Type B pancreatic cell (in vitro differentiated cells): ENCODE measurements at places on chromosomes 4 and X.

DNA sequence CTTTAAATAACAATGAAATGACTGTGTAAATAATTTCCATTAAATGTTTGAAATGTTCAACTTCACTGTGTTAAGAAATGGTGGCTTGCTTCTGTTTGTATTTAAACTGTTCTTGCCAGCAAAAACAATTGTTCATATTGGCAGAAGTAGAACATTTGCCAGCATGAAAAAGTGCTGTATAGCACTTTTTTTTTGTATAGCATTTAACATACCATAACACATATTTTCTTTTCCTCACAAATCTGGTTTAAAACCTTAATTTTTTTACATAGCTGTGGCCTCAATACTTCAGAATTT lies 94.1 kb downstream of the COX18 start:
- no peak overlapping the region for H3K27ac ChIP-seq
- H3K36me3 ChIP-seq = no peaks in the 10 kb centered on the region
- peaks cover 5% of the 10 kb centered on the region for H3K4me1 ChIP-seq
- no peak overlapping the region for H3K4me3 ChIP-seq
- H3K27me3 ChIP-seq = no peaks in the 10 kb centered on the region

DNA sequence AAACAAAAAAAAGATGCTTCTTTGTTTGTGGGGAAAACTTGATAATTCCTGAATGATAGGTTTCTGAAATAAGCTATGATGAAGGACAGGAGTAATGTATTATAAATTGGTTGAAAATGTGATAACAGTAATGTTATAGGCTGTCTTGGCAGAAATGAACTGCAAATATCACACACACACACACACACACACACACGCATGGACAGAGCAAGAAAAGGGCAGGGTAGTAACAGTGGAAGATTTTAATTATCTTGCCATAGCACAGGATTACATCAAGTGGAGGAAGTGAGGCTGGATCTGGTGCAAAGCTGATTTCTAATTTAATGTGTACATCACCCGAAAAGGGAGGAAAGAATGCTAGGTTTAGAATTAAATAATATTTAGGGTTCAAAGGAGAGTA lies 97.5 kb upstream of the CXXC4 start:
- no peak overlapping the region for H3K4me3 ChIP-seq
- DNase-seq = no peak
- H3K27me3 ChIP-seq = no peaks in the 10 kb centered on the region

- no peaks in the 10 kb centered on the region for H3K4me1 ChIP-seq
- H3K27me3 ChIP-seq = no peaks in the 10 kb centered on the region
- H3K36me3 ChIP-seq = peaks cover 23% of the 10 kb centered on the region
- no peak for DNase-seq
- no peak overlapping the region for H3K27ac ChIP-seq
- H3K4me3 ChIP-seq = no peak overlapping the region
Observed at GRCh38 chr4:732486-732885, 26.9 kb downstream of the PCGF3 start.

DNA sequence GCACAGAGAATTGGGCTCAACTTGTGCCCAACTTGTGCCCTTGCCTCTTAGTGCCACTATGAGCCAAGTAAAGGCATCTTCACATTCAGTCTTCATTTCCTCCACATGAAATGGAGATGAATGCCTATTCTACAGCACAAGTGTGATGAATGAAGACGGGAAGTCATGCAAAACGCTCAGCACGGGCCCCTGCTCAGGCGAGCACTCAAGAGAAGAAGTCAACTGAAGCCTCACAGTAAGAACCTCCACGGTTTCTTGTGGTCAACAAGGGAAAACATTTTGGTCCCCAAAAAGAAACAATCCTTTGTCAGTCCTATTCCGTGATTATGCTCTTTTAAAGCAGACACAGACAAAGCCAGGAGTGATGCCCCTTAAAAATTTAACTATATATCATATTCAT lies 87.0 kb downstream of the IRF2 start:
- H3K27ac ChIP-seq = no peak overlapping the region
- DNase-seq = no peak
- peaks cover 46% of the 10 kb centered on the region for H3K4me1 ChIP-seq
- H3K36me3 ChIP-seq = peaks cover 49% of the 10 kb centered on the region
- no peaks in the 10 kb centered on the region for H3K27me3 ChIP-seq

- H3K27me3 ChIP-seq = peaks cover 4% of the 10 kb centered on the region
- no peak overlapping the region for H3K27ac ChIP-seq
- DNase-seq = no peak
- H3K4me3 ChIP-seq = no peak overlapping the region
Observed at GRCh38 chrX:109886122-109886761, 116.7 kb upstream of the TMEM164 start.

GRCh38 chrX:38970074-38970473 lies 168.8 kb downstream of the MID1IP1 start:
- no peak for DNase-seq
- H3K4me3 ChIP-seq = no peak overlapping the region
- H3K27me3 ChIP-seq = no peaks in the 10 kb centered on the region
- no peaks in the 10 kb centered on the region for H3K36me3 ChIP-seq
- H3K4me1 ChIP-seq = no peaks in the 10 kb centered on the region

DNA sequence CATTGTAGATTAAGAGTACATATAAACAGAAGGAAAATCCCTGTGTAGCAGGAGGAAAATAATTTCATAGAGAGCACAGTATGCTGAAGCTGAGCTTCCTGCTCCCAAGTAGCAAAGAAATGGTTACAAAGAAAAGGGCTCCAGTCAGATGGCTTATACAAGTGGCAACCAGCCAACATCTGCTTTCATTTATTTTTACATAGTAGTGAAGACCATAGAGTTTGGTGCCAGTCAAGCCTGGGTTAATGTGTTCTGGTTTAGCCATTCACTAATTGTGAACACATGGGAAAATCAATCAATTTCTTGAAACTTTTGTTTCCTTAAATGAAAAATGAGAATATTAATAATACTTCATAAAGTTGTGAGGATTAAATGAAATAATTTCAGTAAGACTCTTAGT lies 111.3 kb upstream of the ELOVL6 start:
- no peak overlapping the region for H3K4me3 ChIP-seq
- H3K4me1 ChIP-seq = peaks cover 19% of the 10 kb centered on the region
- no peak overlapping the region for H3K27ac ChIP-seq
- peaks cover 3% of the 10 kb centered on the region for H3K27me3 ChIP-seq
- H3K36me3 ChIP-seq = peaks cover 3% of the 10 kb centered on the region
- no peak for DNase-seq

- no peaks in the 10 kb centered on the region for H3K27me3 ChIP-seq
- no peak overlapping the region for H3K4me3 ChIP-seq
- H3K4me1 ChIP-seq = no peaks in the 10 kb centered on the region
- H3K36me3 ChIP-seq = no peaks in the 10 kb centered on the region
- no peak for DNase-seq
Observed at GRCh38 chrX:20498851-20499635, 232.3 kb upstream of the RPS6KA3 start.

- H3K4me1 ChIP-seq = no peaks in the 10 kb centered on the region
- no peak overlapping the region for H3K27ac ChIP-seq
- H3K36me3 ChIP-seq = no peaks in the 10 kb centered on the region
Observed at GRCh38 chrX:22664826-22665225, 334.9 kb upstream of the DDX53 start.

GRCh38 chrX:30533266-30533665 lies 44.3 kb downstream of the TASL start:
- H3K4me3 ChIP-seq = no peak overlapping the region
- H3K27me3 ChIP-seq = no peaks in the 10 kb centered on the region
- no peak for DNase-seq
- no peak overlapping the region for H3K27ac ChIP-seq
- no peaks in the 10 kb centered on the region for H3K36me3 ChIP-seq

DNA sequence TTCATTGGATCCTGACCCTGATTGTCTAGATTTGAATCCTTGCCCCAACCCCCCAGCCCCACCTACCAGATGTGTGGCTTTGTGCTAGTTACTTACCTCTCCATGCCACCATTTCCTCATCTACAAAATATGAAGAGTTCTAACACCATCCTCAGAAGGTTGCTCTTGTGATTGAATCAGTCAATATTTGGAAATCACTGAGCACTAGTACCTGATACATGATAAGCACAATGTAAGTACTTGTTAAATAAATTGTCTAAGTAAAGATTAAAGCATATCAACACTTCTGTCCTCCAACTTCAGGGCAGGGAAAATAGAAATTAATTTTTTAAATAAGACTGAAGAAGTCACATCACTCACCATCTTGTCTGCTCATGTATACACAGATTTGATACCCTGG lies 249.6 kb upstream of the KLF3 start:
- H3K27ac ChIP-seq = peak overlapping the region; percentile 85
- H3K4me3 ChIP-seq = no peak overlapping the region
- no peaks in the 10 kb centered on the region for H3K36me3 ChIP-seq
- no peaks in the 10 kb centered on the region for H3K27me3 ChIP-seq
- no peak for DNase-seq

DNA sequence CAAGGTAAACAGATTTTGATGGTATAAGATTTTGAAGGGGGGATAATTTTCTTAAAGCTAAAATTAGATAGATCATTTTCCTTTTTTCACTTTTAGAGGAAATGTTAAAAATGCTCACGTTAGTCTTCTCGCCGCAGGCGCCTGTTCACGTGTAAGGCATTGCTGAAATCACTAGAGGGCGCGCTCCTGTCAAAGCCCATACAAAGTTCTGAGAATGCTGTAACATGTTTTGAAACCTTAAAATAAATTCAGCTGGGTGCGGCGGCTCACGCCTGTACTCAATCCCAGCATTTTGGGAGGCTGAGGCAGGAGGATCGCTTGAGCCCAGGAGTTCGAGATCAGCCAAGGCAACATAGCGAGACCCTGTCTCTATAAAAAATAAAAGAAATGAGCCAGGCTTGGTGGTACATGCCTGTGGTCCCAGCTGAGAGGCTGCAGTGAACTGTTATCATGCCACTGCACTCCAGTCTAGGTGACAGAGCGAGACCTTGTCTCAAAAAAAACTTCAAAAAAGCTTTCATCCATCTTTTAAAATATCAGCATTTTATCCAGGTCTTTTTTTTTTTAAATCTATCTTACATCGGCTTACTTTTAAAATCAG lies 138.0 kb downstream of the RBMX2 start:
- no peak for DNase-seq
- H3K27ac ChIP-seq = no peak overlapping the region
- H3K27me3 ChIP-seq = peaks cover 12% of the 10 kb centered on the region
- H3K4me3 ChIP-seq = no peak overlapping the region

DNA sequence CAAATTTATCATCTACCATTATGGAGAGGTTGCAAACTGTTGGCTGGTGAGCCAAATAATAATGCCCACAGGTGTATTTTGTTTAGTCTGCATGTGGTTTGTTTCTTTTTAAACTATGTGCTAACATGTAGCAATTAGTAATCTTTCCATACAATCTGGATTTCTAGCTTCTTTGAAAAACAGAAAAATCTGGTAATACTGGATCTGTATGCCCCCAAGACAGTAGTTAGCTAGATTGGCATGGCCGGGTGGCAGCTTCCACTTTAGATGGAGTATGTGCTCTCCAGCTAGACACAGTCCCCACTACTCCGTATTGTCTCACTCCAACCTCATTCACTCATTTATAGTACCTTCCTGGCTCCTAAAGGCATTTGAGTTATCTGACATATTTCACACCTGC lies 91.3 kb downstream of the NHSL2 start:
- DNase-seq = no peak
- H3K27me3 ChIP-seq = no peaks in the 10 kb centered on the region
- H3K27ac ChIP-seq = no peak overlapping the region

GRCh38 chr4:163395055-163395454 lies 51.4 kb downstream of the NPY5R start:
- H3K27me3 ChIP-seq = no peaks in the 10 kb centered on the region
- no peaks in the 10 kb centered on the region for H3K4me1 ChIP-seq
- H3K36me3 ChIP-seq = no peaks in the 10 kb centered on the region
- H3K27ac ChIP-seq = no peak overlapping the region

DNA sequence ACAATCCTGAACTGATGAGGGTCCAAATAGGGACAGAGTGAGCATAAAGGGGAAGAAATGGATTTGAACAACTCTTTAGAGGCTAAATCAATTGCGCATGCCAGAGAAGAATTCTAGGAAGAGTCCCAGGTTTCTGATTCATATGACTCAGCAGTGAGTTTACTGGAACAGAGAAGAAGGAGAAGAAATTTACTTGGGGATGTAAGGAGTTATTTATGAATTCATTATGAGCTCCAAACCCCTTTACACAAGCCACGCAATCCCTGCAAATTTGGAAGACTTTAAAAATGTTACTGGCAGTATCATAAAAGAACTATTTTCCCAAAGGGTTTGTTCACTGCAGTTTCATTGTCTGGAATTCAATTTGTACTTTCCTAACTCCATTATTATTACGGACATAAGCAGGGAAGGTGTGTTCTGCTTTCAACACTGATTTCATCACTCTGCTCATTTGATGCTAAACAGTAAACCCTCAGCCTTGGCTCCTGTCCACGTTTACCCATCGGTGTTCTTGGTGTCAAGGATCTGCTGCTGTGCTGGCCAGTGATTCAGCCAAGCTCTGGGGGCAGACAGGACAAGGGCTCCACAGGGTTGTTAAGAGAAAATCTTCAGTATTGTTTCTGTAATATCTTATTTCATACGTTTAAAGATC lies 273.7 kb downstream of the HNRNPD start:
- H3K27me3 ChIP-seq = no peaks in the 10 kb centered on the region
- H3K4me3 ChIP-seq = no peak overlapping the region
- H3K4me1 ChIP-seq = no peaks in the 10 kb centered on the region
- no peak overlapping the region for H3K27ac ChIP-seq

DNA sequence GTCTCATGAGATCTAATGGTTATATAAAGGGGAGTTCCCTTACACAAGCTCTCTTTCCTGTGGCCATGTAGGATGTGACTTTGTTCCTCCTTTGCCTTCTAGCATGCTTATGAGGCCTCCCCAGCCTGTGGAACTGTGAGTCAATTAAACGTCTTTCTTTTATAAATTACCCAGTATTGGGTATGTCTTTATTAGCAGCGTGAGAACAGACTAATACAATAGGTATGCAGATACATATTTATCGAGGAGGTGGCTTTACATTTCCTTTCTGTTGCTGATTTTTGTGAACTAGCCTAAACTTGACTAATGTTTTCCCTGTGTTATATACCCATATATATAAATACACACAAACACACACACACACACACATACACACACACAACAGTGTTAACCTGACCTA lies 80.2 kb downstream of the VCX2 start:
- peaks cover 8% of the 10 kb centered on the region for H3K4me1 ChIP-seq
- H3K27ac ChIP-seq = no peak overlapping the region
- H3K27me3 ChIP-seq = peaks cover 3% of the 10 kb centered on the region

DNA sequence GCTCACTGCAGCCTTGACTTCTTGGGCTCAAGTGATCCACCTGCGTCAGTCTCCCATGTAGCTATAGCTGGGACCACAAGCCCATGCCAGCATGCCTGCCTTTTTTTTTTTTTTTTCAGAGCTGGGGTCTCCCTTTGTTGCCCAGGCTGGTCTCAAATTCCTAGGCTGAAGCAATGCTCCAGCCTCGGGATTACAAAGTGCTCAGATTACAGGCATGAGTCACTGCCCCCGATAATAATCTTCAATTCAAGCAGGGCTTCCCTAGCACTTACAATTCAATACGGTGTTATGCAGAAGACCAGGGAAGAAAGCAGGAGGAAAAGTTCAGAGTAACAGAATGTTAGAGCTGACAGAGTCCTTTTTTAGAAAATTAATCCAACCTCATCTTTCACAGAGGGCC lies 26.1 kb downstream of the OTOP1 start:
- H3K27ac ChIP-seq = no peak overlapping the region
- DNase-seq = no peak
- no peaks in the 10 kb centered on the region for H3K36me3 ChIP-seq
- H3K27me3 ChIP-seq = peaks cover 25% of the 10 kb centered on the region
